ENCODE measurements at places on chromosomes 7 and 10.

- DNase-seq, result no peak
Observed at GRCh38 chr7:139731802-139732470, 45.9 kb downstream of the HIPK2 start.

DNA sequence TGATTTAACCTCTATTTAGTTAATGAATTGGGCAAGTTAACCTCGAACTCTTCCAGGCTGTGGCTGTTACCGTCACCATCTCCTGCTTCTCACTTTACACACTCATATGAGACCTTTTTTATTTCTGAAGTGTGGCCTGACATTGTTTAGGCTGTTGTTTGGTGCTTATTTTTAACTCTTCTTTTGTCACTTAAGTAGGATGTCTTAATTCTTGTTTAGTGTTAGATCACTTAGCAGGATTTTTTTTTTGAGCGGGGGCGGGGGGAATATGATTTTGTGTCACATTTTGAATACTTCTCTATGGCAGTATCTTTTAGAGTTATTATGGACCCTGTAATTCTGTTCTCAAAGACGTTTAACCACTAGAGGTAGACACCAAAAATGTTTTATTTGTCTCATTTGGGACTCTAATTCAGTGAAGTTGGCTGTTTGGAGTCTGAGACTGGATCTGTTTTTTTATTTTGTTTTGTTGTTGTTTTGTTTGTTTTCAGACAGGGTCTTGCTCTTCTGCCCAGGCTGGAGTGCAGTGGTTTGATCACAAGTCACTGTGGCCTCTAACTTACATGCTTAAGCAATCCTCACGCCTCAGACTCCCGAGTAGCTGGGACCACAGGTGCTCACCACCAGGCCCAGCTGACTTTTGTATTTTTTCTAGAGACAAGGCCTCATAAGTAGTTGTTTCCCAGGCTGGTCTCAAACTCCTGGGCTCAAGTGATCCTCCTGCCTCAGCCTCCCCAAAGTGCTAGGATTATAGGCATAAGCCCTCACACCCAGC, 73.5 kb downstream of the CUX1 start:
- DNase-seq, result no peak

DNA sequence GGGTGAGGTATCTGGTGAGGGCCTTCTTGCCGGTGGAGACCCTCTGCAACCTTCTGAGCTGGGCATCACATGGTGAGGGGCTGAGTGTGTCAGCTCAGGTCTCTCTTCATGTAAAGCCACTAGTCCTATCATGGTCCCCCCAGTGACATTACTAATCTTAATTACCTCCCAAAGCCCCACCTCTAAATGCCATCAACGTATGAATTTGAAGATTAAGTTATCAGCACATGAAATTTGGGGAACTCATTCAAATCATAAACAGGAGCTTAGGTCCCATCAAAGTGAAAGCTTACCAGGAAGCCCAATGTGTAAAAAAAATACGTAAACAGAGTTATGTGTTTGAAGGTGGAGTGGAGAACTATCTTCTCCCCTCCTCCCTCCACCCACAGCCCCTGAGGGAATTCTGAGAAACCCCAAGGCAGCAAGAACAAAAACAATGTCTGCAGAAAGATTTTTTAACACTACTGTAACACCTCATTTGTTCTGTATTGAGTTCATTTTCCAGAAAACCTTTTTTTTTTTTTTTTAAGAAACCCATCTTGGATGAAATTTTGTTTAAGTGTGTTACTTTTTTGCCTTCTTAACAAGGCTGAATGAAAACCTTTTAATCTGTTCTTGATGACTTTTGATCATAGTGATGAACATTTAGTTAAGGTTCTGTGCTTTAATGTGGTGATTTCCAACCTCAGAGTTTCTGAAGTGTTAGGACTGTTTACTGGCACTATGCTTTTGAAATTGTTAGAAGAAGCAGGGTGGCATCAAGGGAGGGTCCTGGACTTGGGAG, 19.1 kb upstream of the PCGF5 start:
- DNase-seq, result peak; percentile 40

DNA sequence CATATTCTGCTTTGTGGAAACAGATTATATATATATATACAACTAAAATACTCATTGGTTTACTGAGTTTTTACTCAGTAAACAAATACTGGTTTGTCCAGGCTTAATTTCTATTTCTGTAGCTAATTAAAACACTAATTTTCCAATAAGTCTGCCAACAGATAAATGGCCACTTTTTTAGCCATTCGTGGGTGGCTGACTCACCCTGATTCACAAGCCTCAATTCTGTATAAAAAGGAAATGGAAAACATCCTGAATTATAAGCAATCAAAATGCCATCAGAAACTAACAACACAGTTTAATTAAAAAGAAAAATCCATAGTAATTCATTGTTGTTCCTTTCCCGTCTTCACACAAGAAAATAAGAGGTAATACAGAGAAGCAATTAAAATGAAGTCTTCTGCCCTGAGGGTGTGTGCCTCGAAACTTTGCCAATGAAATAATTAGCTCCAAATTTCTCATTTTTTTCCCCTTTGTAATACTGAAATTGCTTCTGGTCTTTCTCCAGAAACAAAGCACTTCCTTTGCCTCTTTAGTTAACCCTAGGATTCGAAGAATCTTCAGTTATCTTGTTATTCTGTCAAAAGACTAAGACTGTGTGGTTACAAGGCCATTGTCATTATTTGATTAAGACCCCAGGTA, 118.7 kb upstream of the PTN start:
- no peak for DNase-seq

DNA sequence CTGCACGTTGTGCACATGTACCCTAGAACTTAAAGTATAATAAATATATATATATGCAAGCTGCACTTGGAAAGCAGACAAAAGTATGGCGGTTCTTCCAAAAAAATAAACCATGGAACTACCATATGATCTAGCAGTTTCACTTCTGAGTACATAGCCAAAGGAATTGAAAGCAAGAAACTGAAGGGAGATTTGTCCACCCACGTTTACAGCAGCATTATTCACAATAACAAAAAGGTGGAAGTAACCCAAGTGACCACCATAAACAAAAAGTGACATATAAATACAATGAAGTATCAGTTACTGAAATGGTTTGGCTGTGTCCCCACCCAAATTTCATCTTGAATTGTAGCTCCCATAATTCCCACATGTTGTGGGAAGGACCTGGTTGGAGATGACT, 525.3 kb upstream of the CELF2 start:
- DNase-seq, result no peak

DNA sequence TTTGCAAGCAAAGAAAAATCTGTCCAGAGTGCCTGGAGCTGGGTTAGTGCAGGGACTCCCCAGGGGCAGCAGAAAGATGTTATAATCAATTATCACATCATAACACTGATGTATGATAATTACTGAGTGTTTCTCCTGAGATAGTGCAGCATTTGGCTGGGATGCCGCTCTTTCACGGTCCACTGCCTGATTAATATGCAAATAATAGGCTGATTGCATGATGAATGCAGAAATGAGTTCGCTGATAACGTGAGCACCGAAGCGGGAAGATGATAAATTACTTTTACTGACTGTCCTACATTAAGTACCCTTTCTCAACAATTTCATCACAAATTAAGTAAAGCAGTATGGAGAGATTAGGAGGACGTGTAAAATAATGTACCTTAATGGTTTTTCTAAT, 71.4 kb upstream of the SH2B2 start:
- DNase-seq, result no peak

DNA sequence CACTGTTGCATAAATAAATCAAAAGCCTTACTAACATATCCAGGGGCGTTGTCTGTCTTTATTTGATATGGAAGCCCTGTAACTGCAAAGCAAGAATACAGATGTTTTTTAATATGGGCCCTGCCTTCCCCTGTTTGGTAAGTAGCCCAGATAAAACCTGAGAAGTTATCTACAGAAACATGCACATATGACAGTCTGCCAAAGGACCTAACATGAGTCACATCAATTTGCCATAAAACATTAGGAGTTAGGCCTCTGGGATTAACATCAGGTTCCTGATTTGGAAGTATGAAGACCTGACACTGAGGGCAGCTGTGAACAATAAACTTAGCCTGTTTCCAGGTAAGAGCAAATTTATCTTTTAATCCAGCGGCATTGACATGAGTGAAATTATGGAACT, 1588.8 kb downstream of the REEP3 start:
- no peak for DNase-seq

- DNase-seq, result no peak
Observed at GRCh38 chr7:32921896-32922295, 30.3 kb upstream of the KBTBD2 start.

- DNase-seq, result no peak
Observed at GRCh38 chr7:32501522-32501921, 6.2 kb downstream of the AVL9 start.

- DNase-seq, result no peak
Observed at GRCh38 chr7:68744036-68744435, 854.2 kb upstream of the AUTS2 start.

DNA sequence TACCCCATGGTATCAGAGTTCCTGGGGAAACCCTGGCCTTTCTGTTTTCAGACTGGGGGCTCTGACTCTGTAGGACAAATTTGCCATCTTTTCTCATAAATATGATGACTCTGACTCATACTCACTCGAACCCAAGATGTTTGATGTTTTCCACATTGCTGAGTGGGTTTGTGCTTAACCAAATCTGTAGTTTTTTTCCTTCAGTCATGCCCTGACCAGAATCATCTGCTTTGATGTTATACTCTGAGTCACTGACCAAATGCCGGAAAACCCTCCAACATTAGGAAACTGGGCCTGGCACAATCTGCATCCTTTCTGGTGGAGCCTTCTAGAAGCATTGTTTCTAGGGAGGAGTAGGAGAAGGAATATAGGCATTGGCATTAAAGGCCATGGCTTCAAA, 118.7 kb downstream of the C10orf105 start:
- DNase-seq, result no peak

DNA sequence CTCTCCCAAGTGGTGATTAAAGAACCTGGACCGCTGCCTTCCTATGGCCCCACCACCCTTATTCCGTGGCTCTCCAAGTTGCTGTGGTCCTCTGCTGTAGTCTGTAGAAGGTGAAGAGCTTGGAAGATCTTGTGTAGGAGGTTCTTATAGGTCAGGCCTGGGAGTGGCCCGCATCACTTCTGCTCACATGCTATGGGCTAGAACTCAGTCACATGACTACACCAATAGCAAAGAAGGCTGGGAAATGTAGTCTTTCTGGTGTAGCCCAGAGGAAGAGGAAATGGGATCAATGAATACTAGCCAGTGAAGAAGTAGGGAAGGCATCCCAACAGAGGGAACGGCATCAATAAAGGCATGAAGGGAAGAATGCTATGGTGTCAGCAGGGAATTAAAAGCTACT, 41.3 kb upstream of the AOAH start:
- no peak for DNase-seq

GRCh38 chr10:37854626-37855025, 2.8 kb downstream of the ZNF248 start:
- no peak for DNase-seq

GRCh38 chr10:114322344-114322743, 82.0 kb downstream of the AFAP1L2 start:
- no peak for DNase-seq

- DNase-seq, result no peak
Observed at GRCh38 chr10:71657604-71658466, 61.7 kb downstream of the C10orf105 start.

GRCh38 chr7:41771717-41772116, 68.8 kb upstream of the INHBA start:
- no peak for DNase-seq

- no peak for DNase-seq
Observed at GRCh38 chr10:1737222-1738061, at the start of gene ADARB2. Gene ADARB2, minus strand, starts transcription at chr10:1737525.

- DNase-seq, result peak; percentile 61
Observed at GRCh38 chr10:96043033-96043892, at the start of gene CCNJ. Gene CCNJ, plus strand, starts transcription at chr10:96043583. Its CDS starts 811 bp downstream, at chr10:96044394.

- peak; percentile 39 for DNase-seq
Observed at GRCh38 chr10:102643336-102644065, 778 bp upstream of the TRIM8 start.

- DNase-seq, result no peak
Observed at GRCh38 chr7:77439572-77439971, 23.4 kb upstream of the GSAP start.

DNA sequence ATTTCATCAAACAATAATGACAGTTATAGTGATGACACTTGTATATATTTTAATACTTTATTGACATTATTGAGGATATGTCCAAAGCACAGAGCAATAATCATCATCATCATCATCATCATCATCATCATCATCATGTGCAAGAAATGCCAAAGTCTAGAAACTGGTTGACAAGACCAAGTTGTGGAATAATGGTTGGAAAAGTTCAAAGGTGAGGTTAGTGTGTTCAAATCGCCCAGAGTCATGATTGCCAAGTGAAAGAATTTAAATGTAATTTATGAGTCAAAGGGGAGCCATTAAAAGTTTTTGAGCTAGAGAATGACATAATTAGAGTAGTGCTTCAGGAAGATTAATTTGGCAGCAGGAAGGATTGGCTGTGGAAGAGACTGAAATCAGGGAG, 852.4 kb downstream of the SORCS1 start:
- DNase-seq, result no peak

DNA sequence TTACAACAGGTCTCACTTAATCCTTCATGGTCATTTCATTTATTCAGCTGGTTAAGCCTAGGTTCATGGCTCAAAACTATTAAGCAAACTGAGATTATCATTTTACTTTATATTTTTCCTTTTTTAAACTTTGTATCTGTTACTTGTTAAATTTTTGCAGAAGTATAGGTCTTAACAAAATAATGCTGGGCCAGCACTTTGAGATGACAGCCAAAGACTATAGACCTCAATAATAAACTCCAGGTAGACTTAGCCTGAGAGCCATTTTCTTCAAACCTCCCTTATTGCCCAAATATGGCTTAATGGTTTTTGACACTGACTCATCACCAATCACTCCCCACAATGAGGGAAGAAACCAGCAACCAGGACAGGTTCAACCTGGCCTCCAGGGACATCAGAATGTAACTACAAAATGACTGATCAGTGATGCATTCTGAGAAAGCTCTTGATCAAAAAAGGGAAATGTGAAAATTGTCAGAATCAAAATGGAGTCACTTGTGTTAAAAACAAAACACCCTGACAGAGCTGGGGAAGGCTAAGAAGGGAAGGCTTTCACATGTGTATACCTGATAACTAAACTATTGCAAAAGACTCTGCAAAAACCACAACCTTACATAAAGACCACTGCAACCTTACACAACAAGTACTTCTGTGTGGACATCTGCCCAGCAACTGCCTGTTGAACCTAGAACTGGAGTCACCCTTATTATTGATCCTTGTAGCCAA, 2.1 kb upstream of the CCDC126 start:
- DNase-seq, result no peak

DNA sequence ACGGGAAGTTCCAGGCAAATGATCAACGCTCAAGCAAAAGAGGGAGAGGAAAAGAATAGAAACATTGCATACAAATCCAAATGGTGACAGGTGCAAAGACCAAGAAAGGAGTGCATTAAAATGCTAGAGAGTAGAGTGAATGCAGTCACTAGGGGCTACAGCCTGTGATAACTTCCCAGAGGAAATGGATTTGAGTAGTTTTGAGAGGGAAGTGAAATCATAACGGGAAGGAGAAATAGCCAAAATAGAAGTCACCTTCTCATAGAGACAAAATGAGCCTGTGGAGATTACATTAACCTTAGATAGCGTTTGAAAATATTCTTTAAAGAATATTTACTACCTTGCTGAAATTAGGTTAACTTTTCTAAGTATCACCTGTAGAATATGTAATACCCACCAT, 26.5 kb downstream of the NUP42 start:
- no peak for DNase-seq

All from hematopoietic multipotent progenitor cell treated with erythropoietin and hydrocortisone succinate and interleukin-3 and kit ligand, for 15 days (in vitro differentiated cells).